CD4-positive, alpha-beta T cell treated with Interferon gamma for 1 hour (primary cell): ENCODE measurements at places on chromosomes 4 and X.

DNA sequence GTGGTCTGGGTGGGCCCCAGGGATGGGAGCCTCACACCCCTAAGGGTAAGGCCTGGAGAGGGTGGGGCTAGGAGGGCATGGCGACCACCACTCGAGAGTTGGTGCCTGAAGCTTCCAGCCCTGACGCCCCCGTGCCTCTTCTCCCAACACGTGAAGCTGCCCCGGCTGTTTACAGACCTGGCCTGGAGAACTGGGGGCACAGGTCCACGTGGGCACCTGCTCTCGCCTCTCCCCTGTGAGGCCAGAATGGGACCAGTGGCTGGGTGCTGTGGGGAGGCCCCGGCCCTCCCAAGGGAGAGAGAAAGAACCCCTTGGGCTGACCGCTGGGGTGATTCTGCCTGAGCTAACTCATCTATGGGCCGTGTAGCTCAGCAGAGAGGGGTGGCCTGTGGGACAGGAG lies 15.5 kb downstream of the NAT8L start:
- DNase-seq, result no peak

GRCh38 chr4:65646136-65646535 lies 24.2 kb downstream of the EPHA5 start:
- no peak for DNase-seq

- no peak for DNase-seq
Observed at GRCh38 chr4:146472404-146472803, 49.3 kb downstream of the SLC10A7 start.

GRCh38 chr4:159608436-159608835 lies 505.6 kb downstream of the RAPGEF2 start:
- no peak for DNase-seq
